CD4-positive, alpha-beta T cell treated with Interleukin-6 for 4 hours (primary cell): ENCODE measurements at places on chromosomes 2 and 18.

DNA sequence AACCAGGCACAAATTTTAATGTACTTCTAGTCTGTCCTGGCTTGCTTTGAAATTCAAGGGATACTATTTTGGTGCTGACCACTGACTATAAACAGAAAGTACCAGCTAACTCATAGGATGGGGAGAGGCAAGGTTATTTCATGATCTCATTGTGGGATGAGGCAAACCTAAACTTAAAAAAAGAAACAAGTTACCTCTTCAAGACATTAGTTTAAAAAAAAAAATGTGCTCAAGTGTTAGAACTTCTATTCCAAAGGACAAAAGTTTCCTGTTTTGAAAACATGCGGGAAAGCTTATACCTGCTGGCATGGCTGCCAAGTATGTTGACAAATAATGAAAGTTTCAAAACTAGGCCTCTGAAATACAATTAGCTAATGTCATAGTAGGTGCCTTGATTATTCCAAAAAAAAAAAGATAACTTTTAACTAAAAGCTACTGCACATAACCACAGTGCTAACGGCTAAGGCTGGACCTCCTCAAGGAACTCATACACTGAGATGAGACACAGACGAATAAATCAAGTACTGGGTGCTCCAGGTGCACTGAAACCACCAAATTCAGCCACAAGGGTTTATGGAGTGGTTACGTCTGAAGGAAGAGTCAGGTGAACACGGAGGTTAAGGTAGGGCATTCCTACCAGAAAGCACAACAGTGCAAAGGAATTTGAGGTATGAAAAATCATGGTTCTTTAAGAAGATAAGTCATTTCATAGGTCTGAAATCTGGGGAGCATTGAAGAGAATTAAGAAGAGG, 38.1 kb downstream of the TMEM131 start:
- no peak for DNase-seq

DNA sequence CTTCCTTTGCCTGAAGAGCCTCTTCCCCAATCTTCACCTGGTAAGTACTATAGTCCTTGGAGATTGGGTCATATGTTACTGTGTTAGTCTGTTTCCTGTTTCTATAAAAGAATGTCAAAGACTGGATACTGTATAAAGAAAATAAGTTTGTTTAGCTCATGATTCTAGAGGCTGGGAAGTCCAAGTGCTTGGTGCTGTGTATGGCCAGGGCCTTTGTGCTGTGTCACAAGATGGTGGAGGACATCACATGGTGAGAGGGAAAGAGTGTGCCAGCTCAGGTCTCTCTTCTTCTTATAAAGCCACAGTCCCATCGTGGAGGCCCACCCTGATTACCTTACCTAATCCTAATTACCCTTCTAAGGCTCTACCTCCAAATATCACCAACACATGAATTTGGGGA, 20.9 kb downstream of the ARHGAP28 start:
- no peak for DNase-seq

- no peak for DNase-seq
These were observed 272.5 kb downstream of the GALR1 start for GRCh38 chr18:77522051-77522675.

DNA sequence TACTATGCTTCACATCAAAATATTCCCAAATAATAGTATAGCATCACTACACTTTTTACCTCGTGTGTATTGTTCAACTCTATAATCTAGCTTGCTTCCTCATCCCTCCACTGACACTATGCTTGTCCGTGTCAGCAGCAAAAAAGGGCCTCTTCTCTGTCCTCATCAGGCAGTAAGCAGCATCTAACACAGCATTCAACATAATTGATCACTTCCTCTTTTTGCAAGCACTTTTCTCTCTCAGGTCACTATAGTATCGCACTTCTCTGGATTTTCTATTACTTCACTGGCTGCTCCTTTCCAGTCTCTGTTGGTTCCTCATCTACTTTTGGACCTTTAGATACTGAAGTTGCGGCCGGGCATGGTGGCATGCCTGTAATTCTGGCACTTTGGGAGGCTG, 64.9 kb upstream of the ZSWIM2 start:
- no peak for DNase-seq

DNA sequence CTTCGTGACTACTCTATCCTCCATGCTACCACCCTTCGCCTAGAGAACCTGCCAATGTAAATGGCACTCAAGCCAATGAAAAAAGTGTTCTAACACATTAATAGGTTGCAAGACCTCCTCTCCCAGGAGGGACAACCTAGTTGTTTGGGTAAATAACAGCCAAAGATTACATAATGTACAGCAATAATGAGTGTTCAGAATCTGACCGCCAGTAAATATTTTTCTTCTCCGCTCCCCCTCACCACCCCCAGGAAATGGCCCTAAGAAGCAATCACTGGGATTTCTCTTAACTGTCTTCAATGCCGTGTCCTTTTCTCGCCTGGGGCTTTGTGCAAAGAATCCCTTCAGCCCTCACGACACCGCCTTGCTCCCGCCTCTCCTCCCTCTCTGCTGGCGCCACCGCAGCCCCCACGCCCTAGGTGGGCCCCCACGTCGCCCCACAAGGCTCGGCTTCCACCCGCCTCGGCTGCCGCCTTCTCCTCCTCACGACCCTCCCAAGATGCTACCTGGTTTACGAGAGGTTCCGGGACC, 458 bp downstream of the HYCC2 start:
- no peak for DNase-seq

DNA sequence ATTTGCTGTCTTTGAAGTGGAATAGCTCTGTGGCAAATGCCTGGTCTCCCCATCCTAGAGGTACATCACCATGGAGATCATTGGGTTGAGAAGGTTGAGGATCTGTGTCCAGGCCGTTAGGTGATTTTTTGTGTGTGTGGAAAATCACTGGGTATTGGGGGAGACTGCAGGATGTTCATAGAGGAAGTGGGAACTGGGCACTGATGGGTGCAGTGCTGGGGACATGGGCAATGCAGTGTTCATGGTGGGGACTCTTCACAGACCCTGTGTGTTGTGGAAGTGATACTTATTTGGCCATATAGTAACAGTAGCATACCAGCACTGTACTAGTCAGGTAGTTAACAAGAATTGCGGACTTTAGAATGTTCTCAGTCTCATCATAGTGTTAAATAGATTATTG, 34.9 kb downstream of the ATP9B start:
- DNase-seq = no peak

GRCh38 chr2:12296915-12297314, 419.8 kb upstream of the TRIB2 start:
- DNase-seq = no peak

DNA sequence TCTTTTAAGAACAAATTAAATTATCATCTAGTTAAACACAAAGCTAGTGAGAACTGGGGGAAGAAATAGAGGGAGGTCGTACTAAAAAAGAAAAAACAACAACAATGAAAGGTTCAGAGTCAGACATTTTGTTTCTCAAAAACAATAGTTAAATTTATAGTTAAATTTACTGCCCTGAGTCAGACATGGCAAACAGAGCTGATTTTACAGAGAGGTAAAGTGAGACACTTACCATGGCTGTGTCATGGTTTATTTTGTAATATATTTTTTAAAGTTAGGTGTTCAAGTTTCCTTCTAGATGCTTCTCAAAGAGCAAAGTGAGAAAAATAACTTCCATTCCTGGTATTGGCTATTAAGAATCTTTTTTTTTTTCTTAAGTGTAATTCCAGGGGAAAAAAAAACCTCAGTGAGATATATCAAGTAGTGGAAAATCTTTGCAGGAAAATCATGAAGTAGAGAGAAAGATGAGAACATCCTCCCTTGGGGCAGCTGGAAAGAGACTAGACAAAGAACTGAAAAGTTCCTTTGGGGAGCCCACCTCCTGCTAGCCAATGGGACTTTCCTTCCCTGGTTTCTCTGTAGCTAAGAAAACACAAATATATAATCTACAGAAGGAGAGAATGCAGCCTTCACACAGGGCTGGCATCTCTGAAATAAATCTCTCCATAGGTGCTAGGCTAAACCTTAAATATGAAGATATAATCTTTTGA, 12.3 kb downstream of the KLF7 start:
- no peak for DNase-seq

GRCh38 chr2:200225951-200226350, 80.5 kb upstream of the SPATS2L start:
- DNase-seq = no peak

- DNase-seq = peak; percentile 47
These were observed 38.5 kb downstream of the INPP5D start for GRCh38 chr2:233098618-233099017.

- DNase-seq = no peak
These were observed 107.3 kb downstream of the MTCL1 start for GRCh38 chr18:8812631-8813030.
